ENCODE measurements at places on chromosomes 16 and 17.
A peak's percentile ranks its signal among the peaks of the same experiment; 100 is the strongest.

DNA sequence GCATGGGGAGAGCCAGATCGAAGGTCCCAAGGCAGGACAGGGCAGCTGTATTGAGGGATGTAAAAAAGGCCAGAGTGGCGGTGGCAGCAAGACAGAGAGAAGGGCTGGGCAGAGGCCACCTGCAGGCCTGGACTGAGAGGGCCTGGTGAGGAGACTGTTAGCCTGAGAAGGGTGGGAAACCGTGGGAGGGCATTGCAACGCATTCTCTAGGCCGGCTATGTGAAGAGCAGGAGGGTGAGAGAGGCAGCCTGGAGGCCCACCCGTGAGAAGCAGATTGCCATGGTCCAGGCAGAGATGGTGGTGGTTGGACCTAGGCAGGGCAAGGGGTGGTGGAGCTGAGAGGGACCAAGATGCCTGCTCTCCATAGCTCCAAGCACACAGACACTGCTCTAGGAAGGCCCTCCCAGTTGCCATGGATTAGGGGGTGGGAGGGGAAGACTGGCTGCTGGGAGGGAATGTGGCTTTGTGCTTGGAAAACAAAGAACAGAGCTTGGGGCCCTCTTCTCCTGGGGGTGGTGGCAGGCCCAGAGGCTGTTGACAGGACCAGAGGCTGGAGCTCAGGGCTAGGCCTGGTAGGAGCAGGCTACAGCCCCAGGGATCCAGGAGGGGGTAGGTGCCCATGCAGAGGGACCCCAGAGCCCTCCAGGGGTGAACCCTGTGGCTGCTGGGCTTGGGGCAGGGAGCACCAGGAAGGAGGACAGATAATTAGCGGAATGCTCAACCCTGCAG lies 12.4 kb upstream of the TCAP start:
- DNase-seq: peak; percentile 89

DNA sequence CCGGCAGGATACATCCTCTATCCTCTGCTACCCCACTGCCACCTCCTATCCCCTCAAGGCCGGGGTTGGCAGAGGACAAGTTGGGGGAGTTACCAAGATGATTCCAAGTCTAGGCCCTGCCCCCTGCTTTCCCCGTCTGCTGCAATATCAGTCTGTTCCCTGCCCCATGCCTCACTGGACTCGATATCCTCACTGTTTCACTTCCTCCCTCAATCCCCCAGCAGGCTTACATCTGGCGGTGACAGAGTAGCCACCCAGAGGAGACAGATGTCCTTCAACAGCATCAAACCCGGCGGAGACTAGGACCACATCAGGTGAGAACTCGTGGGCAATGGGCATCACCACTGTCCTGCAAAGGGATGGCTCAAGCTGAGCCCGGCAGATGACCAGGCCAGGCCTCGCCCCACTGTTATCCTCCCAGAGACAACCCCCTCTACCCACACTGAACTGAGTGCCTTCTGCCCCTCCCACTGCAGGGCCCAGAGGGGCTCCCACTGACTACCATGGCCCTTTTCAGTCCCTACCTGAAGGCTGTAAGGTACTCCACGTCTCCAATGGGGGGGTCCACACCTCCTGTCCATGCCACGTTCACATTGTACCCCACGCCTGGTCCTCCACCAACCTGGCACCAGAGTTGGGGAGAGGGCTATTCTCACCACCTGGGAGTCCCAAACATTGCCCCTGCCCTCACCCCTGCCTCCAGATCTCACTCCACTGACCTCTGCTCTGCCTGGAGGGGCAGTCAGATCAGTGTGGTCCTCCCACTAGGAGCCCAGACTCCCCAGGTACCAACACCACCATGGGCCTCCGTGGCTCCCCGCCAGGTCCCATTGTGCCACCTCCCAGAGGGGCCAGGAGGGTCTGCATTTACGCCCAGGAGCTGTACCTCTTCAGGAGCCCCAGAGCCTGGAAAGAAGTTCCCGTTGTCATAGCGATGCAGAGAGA lies 9.6 kb downstream of the G6PC3 start:
- DNase-seq: peak; percentile 43

GRCh38 chr16:85898521-85899442 lies at the start of gene IRF8:
Gene IRF8, plus strand, starts transcription at chr16:85899162. Its CDS starts 3,854 bp downstream, at chr16:85903016.
- peak; percentile 76 for DNase-seq

- no peak for DNase-seq
Measured at GRCh38 chr17:12472252-12473173, 193.2 kb upstream of the MYOCD start.

DNA sequence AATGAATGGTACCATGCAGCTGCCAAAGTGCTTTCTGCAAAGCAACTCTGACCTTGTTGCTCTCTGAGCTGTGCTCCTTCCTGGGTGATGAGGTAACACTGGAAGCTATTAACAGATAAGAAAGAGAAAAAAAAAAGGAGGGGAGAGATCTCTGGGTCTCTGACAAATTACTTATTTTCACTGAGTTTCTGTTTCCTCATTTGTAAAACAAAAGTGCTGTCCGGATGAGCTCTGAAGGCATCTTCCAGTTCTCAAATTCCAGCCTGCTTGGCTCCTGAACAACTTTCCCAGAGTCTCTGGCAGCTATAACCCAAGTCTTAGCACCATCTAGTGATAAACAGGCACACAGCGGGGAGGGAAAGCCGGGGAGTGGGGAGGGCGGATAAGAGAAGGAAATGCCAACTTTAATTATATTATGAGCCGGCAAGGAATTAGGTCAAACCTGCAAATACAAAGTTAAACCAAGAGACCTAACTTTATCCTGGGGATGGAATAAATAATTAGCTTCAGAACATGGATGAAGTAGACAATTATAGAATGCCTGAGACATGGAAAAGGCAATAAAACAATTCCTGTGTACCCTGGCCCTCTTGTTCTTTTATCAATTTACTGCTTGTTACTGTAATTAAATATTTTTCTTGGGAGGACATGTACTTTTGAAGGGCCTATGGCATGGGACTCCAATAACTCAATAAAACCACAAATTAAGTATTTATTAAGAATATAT lies 61.3 kb upstream of the KIFC3 start:
- peak; percentile 84 for DNase-seq

Data from Ammon's horn (tissue), 1 donor.